ENCODE measurements at places on chromosomes 16 and 17.

GRCh38 chr17:28193241-28193640, 125.8 kb upstream of the TMEM97 start:
- peak; percentile 25 for DNase-seq

- DNase-seq, result no peak
These were observed 231.1 kb upstream of the SDK2 start for GRCh38 chr17:73875346-73875745.

DNA sequence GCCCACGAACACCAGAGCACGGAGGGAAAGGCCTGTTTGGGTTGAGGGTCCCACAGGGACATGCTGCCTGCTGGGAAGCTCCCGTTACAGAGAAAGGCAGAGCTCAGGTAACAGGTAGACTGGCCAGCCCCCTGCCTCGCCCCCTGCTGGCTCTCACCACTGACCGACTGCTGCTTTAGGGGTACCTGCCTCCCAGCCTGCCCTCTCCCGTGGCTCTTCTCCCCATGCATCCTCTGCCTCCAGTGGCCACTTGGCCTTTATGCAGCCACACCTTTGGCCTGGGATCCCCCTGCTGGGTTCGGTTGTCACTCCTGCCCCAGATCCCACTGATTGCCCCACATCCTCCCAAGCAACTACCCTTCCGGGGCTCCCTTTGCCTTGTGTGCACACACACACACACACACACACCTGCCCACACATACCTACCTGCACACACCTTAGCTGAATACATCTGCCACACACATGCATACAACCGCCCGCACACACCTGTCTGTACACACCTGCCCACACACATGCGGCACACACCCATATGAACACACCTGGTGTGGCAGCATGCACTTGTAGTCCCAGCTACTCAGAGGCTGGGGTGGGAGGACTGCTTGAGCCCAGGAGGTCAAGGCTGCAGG, 7.1 kb downstream of the MCRIP1 start:
- no peak for DNase-seq

GRCh38 chr16:20942256-20942655, 41.7 kb downstream of the LYRM1 start:
- no peak for DNase-seq

DNA sequence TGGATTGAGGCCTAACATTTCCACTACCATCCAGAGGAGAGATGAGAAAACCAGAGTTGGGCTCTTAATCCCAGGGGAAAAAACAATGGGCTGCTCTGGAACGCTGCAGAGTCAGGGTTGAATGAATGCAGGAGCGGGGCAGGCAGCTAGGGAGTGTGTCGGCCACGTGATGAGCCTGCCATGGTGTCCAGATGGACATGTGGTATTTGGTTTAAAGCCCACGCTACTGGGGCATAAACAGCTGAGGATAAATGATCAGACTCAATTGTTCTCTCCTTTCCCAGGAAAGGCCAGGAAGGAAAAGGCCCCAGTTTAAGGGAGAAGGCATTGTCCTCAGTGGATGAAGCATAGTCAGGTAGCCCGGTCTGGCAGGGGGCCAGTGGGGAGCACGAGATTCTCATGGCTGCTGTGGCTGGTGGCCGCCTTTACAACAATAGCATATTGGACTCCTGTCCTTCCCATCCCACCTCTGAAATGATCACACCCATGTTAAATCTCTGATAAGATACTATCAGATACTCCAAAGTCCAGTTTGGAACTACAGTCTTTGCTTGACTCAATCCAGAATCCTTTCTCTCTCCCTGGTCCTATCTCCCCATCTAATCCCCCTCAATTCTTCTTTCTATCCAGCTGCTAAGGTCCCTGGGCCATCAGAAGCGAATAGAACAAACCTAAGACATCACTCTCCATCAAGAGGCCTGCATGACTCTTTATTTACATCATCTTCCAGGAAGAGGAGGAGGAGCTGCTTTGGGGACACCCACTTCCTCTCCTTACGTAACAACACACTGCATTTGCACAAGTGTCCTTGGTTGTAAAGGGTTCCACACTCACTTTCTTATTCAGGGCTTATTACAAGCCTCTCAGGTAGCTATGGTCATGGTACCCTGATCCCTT, 20.4 kb downstream of the CA4 start:
- DNase-seq, result peak; percentile 67

DNA sequence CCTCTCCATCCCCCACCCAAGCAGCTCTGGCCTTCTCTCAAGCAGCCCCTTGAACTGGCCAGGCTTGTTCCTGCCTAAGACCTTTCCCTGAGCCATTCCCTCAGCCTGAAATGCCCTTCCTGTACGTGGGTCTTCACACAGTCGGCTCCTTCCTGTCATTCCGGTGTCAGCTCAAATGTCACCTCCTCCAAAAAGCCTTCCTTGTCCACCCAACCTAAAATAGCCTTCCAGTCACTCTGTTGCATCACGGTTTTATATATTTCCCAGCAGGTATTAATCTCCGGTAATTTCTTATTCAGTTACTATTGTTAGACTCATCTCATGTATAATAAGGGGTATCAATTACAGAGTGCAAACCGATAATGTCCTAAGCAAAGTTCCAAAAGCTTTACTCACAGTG, 51.8 kb downstream of the C17orf67 start:
- DNase-seq, result no peak

GRCh38 chr17:45809499-45809898, 25.4 kb downstream of the CRHR1 start:
- DNase-seq, result no peak

DNA sequence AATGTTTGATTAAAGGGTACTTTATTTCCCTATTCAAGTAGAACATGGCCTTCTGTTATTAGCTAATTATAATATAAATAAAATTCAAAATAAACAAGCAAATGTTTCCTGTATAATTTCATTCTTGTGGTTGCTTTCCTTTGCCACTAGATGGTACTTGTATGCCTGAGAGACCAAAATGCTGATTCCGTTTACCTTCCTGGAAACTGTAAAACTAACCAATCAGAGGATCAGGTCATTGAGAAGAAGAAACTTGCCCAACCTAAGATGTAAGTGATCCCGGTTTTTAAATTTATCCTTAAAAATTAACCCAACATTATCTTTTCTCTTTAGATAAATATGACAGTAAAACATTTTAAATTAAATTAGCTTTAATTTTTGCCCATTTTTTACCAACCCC, 8.1 kb upstream of the ABCA5 start:
- no peak for DNase-seq

- DNase-seq, result peak; percentile 79
These were observed 32.7 kb upstream of the RPH3AL start for GRCh38 chr17:385178-385835.

DNA sequence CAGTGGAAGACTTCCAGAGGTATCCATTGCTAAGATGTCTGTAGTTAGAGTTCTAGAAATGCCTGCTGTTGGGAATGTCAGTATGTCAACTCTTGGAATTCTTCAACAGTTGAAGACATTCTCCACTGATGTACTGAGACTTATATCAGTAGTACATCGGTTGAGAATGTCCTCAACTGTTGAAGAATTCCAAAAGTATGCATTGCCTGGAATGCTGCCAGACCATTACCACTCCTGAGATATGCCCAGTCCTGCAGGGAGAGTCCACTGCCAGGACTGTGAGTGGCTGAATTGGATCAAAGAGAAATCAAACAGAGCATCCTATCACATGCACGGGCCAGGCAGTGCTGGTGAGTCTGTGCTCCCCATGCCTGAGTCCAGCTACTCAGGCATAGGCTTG, 42.0 kb downstream of the IL21R start:
- DNase-seq, result no peak

GRCh38 chr16:57846078-57846697, 43.9 kb upstream of the KIFC3 start:
- DNase-seq, result no peak

DNA sequence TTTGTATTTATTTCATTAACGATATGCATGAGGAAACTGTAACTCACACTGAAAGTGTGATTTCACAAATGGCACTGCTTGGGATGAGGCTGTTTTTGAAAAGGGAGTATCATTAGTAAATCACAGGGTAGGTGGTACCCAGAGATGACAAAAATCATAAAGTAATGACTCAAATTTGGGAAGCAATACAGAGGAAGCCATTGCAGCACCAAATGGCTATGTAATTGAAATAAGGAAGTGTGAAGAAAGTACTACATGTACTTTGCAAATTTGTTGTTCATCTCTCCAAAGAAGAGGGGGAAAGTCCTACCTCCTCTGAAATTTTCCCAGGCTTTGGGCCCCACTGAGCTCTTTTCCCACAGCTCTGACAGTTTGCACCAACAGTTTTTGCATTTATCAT, 12.3 kb upstream of the ABCC12 start:
- no peak for DNase-seq

- DNase-seq, result peak; percentile 54
These were observed 818 bp upstream of the NRN1L start for GRCh38 chr16:67883872-67884261.

- DNase-seq, result no peak
These were observed 7.4 kb downstream of the NDRG4 start for GRCh38 chr16:58507195-58507962.

- no peak for DNase-seq
These were observed 3.8 kb downstream of the TBX21 start for GRCh38 chr17:47736501-47737495.

DNA sequence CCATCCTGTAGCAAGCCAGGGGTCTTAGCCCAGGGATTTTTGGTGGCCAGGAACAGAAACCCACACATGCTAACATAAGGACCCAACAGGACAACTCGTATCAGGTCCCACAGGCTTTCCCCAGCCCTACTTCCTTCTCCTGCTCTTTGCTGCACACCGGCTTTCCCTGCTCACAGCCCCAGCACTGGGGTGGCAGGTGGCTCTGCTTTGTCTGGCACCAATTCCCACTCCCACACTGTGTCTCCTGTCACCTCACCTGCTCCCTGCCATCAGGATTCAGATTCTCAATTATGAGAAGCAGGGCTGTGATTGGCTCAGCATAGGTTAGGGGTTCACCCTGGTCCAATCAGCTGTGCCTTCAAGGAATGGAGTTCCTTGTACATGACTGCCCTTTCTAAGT, 94.1 kb downstream of the TMEM132E start:
- no peak for DNase-seq

GRCh38 chr17:72204742-72205141, 83.9 kb downstream of the SOX9 start:
- DNase-seq, result no peak

DNA sequence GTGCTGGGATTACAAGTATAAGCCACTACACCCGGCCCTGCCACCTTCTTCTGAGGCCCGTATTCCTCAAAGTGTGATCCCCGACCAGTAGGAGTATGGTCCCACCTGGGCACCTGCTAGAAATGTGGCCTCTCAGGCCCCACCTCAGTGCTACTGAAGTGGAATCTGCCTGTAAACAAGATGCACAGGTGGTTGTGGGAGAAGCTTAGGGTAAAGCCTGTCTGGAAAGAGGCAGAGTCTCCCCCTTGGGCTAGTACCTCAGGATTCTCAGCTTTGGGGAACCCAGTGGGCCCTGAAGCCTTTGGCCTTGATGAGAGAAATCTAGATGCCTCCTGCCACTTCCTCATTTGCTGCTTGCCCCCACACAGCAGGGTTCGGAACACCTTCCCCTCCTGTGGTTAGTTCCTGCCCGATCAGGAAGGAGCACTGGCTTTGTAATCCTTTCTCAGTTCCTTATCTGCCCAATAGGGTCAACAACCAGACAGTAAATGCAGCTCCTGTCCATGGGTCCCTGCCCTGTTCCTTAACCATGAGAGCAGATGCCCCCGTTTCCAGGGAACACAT, 25.2 kb downstream of the TK2 start:
- peak; percentile 31 for DNase-seq

GRCh38 chr17:82862737-82863382, 23.0 kb upstream of the ZNF750 start:
- DNase-seq, result no peak

- DNase-seq, result no peak
These were observed 7.8 kb upstream of the MLLT6 start for GRCh38 chr17:38697061-38697820.

- peak; percentile 80 for DNase-seq
These were observed 826 bp upstream of the GSE1 start for GRCh38 chr16:85612191-85612800.

- DNase-seq, result no peak
These were observed 47.2 kb upstream of the SKAP1 start for GRCh38 chr17:48477221-48477620.

GRCh38 chr17:76855105-76855504, 13.1 kb upstream of the MGAT5B start:
- DNase-seq, result no peak

DNA sequence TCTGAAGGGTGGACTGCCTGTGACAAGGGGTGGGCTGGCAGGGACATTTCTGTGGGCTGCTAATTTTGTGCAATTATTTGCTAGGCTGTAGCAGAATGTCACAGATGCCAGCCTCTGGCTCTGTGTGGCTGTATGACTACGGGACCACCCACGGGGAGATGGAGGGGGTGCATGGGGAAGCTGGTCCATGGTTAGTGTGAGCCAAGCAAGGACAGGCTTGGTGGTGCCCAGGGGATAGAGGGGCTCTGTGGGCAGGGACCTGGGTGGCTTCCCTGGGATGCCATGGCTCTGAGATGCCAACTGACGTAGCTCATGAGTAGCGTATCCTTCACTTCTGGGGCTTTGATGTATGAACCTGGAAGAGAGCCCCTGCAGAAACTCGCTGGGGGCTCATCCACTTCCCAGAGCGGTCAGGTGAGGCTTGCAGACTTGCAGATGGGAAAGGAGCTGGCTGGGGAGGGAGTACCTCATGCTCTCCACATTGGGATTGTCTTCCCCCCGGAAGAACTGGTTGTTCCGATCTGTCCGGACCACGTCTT, 87.2 kb downstream of the TBC1D16 start:
- DNase-seq, result peak; percentile 1

DNA sequence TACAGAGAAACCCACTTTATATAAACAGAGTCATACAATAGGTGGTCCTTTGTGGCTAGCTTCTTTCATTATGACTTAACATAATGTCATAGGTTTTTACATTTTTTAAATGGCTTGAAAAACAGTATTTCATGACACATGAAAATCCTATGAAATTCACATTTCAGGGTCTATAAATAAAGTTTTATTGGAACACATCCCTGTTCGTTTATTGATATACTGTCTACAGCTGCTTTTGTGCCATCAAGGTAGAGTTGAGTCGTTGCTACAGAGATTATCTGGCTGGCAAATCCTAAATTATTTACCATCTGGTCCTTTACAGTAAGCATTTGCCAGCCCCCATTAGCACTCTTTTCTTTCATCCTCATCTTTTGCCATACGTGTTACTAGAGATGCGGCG, 2.3 kb downstream of the VPS4A start:
- no peak for DNase-seq

GRCh38 chr17:75894049-75894733, 2.6 kb downstream of the TRIM65 start:
- DNase-seq, result no peak

GRCh38 chr17:43219746-43220380, 8.2 kb downstream of the TMEM106A start:
- no peak for DNase-seq

DNA sequence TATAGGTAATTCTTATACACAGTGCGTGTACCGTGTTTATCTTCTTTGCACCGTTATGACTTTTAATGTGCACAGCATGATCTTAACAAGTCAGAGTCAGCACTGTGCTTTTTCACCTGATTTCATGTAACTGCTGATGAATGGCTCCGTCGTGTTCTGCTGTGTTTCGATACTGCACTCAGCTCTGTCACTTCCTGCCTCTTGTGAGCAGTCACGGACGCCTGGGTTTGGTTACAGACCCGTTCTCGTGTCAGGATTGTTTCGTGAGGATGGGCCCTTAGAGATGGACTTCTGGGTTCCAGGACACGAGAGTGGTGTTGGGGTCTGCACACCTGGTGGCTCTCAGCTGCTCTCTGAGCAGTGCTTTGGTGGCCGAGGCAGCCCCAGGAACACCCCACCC, 24.6 kb downstream of the TBCD start:
- DNase-seq, result no peak
